Activated naive CD8-positive, alpha-beta T cell treated with anti-CD3 and anti-CD28 coated beads, Interleukin-2, amount 10 ng/mL, durations not matched to agents 7 days and 5 days (primary cell): ENCODE measurements at places on chromosomes 12 and 14. TPM values are rescaled to one million over a fixed set of nuclear protein-coding genes. Genes with fewer than 3 reads are reported as not detected.

GPR65 gene
- total RNA-seq: 23.6 TPM

MBIP gene
- total RNA-seq: 24.5 TPM

TAS2R19 gene
- total RNA-seq: 2.2 TPM

VDR gene
- 14.3 TPM for total RNA-seq

LARP4 gene
- 39.6 TPM for total RNA-seq

C3AR1 gene
- total RNA-seq: 8.2 TPM

MGST1 gene
- total RNA-seq: 1.1 TPM

KCNC2 gene
- total RNA-seq: not detected

VSX2 gene
- not detected for total RNA-seq

GLS2 gene
- total RNA-seq: 5.2 TPM

MIS18BP1 gene
- 57.2 TPM for total RNA-seq

KCNJ8 gene
- not detected for total RNA-seq

RTN1 gene
- not detected for total RNA-seq

OR6C2 gene
- not detected for total RNA-seq

INHBC gene
- 0.14 TPM for total RNA-seq

TNFRSF1A gene
- total RNA-seq: 87.1 TPM

NTF3 gene
- total RNA-seq: not detected

BDKRB1 gene
- not detected for total RNA-seq

NYNRIN gene
- total RNA-seq: 0.42 TPM
